Inflammatory macrophage treated with lipopolysaccharide for 4 hours (primary cell): ENCODE measurements at places on chromosomes 3 and 15.

GRCh38 chr3:133948996-133949395 lies 53.3 kb upstream of the RAB6B start:
- DNase-seq = no peak

DNA sequence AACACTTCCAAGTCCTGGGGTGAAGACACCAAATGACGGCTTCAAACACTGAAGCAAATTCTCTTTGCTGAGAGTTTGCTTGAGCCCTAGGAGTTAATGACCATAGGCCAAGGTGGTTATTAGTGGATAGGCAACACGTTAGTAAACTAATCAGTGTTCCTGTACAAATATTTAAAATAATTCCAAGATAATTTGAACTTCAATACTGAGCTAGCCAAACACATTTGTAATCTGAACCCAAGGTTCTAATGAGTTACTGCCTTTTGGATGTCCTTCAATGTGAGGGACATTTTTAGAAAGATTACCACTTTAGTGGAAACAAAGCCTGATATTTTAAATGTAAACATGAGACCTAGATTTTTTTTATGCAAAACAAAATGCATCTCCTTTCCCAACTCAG lies 94.6 kb downstream of the THRB start:
- DNase-seq = no peak

DNA sequence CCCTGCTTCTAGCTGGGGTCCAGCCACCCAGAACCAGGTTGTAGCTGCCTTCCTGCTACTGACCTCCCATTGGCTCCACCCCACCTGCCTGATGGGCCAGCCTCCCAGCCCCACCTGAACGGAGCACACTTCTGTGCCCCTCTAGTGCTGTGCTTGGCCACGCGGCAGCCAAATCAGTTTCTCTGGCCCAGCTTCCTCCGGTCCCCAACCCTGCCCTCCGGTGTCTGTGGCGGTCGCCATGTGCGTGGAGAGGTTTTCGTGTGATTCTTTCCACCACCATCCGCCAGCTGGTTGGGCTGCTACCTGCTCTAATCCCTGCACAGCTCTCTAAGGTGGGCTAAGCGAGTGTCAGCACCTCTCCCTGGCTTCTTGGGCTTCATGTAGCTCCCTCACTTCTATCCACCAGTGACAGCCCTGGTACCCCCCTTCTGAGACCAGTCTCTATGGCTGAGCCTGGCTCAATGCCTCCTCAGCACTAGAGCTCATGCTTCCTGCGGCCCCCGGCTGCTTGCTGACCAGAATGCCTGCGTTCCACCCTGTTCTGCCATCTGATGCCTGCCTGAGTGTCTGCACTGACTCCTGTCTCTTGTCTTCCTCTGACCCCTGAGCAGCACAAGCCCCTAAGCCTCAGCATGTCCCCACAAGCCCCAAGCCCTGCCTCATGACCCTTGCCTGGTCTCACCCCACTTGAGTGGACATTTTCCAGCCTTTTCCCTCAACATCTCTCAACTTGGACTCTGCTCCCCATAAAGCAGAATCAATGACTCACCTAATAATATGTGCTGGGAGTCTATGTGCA lies 23.2 kb upstream of the MAGEF1 start:
- DNase-seq = no peak

- DNase-seq = no peak
These were observed 12.4 kb upstream of the OCA2 start for GRCh38 chr15:28111543-28111942.

- no peak for DNase-seq
These were observed 3.4 kb downstream of the GHSR start for GRCh38 chr3:172444821-172445220.

DNA sequence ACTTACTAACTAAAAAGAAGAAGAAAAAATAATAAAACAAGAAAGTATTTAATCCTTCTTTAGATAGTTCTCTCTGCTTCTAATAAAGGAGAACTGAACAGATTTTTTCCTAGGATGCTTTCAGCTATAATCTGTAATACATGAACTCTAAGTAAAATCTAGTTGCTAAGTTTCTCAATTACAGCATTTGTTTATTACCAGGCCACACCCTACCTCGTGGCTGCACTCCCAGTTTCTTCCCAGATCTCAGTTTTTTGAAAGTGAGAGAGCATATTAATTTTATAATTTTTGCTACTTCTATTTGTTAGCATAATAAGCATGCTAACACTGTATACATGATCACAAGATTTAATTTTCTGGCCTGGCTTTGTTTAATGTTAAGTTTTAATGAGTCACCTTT lies 258.3 kb downstream of the IL5RA start:
- no peak for DNase-seq

DNA sequence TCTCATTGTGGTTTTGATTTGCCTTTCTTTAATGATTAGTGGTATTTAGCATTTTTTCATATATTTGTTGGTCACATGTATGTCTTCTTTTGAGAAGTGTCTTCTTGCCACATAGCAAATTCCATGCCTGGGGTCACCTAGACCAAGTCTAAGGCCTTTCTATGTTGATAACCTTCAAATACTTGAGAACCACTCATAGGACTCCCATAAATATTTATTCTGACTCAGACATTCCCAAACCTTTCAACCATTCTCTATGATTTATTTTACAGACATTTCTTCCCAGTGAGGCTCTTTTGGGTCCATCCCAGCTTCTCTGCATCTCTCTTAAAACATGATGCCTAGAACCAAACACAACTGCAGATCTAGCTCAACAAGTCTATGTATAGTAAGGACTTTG lies 69.2 kb downstream of the ATP8B4 start:
- no peak for DNase-seq

- DNase-seq = peak; percentile 2
These were observed 24.4 kb downstream of the SLC2A2 start for GRCh38 chr3:171001957-171002694.

DNA sequence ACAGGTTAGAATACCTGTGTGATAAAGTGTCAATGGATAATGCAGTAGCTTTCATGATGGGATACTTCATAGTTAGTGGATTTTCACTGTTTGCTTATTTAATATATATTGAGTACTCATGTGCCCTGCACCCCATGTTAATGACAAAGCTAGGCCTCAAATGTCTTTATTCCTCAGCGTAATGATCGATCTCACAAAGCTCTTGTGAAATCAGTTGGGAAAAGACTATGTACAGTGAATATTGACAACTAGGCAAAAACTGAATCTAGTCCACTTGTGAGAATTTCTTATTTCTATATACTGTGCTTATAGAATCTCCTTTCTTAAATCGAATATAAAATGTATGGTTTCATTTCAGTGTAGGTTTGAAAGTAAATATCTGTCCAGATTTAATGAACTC lies 17.9 kb downstream of the SMC4 start:
- DNase-seq = no peak

- DNase-seq = no peak
These were observed 7.8 kb downstream of the CSK start for GRCh38 chr15:74789741-74790079.

- no peak for DNase-seq
These were observed 9.5 kb downstream of the EPB42 start for GRCh38 chr15:43211224-43211735.

DNA sequence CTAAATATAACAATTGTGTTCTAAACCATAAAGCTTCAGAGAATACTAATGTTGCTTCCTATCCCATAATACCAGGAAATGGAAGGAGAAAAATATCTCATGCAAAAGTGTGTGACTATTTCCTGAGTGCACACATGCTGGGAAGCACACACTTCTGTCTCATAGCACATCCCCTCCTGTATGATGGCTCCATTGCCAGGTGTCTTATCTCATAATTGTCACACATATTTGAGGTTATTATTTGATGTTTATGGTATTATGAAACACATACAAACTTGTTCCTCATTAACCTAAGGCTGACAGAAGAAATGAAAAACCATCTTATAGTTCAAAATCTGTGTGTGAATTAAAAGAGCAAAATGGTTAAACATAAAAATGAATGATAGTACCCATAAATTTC lies 65.4 kb downstream of the SERP1 start:
- DNase-seq = no peak

- no peak for DNase-seq
These were observed 2.7 kb downstream of the FAN1 start for GRCh38 chr15:30906366-30906765.
